ENCODE measurements at places on chromosomes 12 and 14.
A peak's percentile ranks its signal among the peaks of the same experiment; 100 is the strongest.

- no peak for DNase-seq
Observed at GRCh38 chr12:132583411-132583710, 27.0 kb downstream of the LRCOL1 start.

GRCh38 chr12:90897316-90897715 is 57.7 kb downstream of the CCER1 start:
- no peak for DNase-seq

DNA sequence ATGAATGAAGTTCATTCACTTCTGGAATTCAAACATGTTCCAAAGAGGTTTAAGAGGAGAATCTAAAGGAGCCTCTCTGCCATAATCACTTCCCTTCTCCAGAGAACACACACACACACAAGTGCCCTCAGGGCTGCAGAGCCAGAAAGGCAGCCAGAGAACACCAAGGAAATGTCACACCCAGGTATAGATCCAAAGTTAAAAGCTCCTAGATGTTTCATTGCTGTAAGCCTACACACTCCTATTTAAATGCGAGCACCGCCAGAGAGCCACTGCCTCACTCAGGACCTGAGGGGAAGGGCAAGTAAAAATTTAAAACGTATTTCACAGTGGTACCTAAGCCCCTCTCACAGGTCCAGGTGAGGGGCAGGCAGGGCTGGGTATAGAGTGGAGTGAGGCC is 82.4 kb downstream of the TTC9 start:
- DNase-seq = no peak

DNA sequence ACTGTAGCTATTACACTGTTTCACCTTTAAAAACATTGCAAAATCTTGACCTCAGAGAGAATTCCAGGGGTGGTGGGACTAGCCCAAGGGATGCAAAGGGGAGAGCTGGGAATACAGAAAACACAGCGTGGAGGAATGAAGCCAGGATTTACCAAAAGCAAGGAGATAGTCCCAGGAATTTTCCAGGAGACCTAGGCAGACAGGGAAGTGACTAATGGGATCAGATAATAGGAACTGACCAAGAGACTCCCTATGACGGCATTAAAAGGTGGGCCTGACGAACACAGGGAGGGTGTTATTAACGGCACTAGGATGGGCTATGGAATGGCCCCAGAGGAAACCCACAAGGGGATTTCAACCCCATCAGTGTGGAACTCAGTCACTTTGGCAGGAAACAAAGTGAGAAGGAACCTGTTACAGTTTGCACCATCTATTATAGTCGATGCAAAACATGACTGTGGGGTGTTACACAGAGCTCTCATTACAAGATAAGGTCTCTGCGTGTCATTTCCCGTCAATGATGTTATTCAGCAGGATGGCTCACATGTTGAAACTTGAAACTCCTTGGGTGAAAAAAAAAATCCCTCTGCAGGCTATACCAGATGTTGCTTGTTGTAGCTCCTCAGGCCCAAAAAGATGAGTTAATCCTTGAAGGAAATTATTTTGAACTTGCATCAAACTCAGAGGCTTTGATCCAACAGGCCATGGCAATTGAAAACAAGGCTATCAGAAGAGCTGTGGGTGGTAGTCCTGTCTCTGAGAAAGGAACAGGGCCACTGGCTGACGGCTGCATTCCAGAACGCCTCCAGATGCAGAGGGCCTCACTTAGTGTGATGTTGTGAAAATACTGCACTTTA is 58.7 kb downstream of the DRAM1 start:
- DNase-seq = peak; percentile 18

DNA sequence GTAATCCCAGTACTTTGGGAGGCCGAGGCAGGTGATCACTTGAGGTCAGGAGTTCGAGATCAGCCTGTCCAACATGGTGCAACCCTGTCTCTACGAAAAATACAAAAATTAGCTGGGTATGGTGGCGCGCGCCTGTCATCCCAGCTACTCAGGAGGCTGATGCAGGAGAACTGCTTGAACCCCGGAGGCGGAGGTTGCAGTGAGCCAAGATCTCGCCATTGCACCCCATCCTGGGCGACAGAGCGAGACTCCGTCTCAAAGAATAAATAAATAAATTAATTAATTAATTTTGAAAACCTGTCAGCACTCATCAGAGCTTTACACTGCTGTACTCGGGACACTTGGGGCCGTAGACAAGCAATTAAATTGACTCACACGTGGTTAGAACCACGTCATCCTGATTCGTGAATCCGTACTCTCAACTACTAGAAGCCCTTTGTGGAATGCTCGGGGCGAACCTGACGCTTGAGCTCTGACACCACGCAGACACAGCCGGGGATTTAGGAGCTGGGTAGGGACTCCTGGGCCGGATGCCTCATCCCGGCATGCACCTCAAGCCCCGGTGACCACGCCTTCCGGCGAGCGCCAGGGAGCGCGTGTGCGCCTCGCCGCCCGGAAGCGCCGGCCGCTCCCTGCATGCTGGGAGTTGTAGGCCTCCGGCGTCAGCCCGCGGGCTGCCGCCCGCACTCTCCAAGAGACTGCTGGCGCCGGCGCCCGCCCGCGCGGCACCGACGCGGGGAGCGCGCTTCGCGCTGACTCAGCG is at the start of gene XPOT:
TSS of gene XPOT (plus strand) at position 686 of the 763 bp plus-strand sequence. CDS start 5,644 bp downstream, outside the sequence.
- peak; percentile 90 for DNase-seq

GRCh38 chr14:104930526-104931303 is 6.0 kb downstream of the PLD4 start:
- DNase-seq = no peak

DNA sequence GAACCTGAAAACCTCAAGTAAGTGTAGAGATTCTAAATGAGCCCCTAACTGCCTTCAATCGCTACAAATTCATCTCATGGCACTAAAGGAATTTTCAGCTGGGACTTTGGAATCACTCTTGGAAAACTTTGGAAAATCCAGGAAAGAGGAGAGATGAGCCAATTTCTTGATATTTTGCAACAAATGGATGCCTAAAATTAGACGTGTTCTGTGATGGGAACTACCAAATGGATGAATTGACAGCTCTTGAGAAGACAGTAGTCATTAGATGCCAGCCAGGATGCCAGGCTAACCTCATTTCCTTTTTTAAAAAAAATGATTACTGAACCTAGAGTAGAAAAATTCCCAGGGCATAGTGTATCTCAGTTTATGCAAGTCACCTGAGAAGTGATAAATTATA is 78.3 kb downstream of the NPAS3 start:
- no peak for DNase-seq

- peak; percentile 18 for DNase-seq
Observed at GRCh38 chr12:75635606-75636444, 124.4 kb upstream of the KRR1 start.

GRCh38 chr12:56205445-56205844 is 16.2 kb upstream of the SMARCC2 start:
- no peak for DNase-seq

DNA sequence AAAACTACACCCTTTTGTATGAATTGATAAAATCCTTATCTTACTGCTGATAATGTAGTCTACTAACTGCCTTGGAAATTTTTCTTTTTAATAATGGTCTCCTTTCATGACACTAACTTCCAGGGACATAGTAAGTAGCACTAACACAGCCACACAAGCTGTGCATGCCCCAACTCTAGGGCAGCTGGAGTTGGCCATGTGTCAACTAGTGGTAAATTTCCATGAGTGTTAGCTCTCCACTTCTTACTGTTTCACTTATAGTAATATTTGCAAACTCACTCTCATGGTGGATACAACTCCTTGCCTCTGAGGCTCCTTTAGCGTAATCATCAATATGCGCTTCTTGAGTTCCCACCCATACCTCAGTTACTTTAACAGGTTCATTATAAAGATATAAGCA is 38.0 kb downstream of the LGR5 start:
- no peak for DNase-seq

DNA sequence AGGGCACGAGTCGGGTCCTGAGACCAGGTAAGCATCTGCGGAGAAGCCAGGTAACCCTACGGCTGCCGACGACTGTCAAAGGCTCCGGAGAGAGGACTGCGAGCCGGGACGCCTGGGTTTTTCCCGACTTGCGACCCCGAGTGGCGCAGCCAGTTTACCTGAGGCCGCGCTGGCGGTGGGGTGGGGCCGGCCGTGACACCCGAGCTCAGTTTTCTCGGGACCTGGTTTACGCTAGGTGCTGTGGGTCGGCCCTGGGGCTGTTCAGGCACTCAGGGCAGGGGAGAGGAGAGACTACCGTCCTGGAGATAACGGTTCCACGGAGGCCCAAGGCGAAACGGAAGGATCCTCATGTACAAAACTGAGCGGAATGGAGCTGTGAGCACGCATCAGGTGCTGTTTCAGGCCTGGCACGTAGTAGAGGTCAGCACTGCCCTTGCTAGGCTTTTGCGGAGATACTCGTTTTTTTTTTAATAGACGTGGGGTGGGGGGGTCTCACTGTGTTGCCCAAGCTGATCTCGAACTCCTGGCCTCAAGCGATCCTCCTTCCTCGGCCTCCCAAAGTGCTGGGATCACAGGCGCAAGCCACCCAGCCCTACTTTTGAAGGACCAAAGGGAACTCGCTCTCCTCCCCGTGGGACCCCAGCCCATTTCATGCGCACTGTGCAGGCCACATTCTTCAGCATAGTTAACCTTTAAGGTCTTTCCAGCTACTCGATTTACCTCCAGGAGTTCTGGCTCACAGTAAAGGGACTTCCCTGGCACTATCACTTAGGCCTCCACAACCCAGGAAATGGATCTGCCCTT is 471 bp downstream of the MTRFR start:
- peak; percentile 23 for DNase-seq

GRCh38 chr14:61398221-61398620 is 76.8 kb downstream of the PRKCH start:
- DNase-seq = no peak

Data from stimulated activated naive CD8-positive, alpha-beta T cell treated with anti-CD3 and anti-CD28 coated beads, Interleukin-15, amount 100 ng/mL, for 72 hours (primary cell).